ENCODE measurements at places on chromosomes 7 and 10.

DNA sequence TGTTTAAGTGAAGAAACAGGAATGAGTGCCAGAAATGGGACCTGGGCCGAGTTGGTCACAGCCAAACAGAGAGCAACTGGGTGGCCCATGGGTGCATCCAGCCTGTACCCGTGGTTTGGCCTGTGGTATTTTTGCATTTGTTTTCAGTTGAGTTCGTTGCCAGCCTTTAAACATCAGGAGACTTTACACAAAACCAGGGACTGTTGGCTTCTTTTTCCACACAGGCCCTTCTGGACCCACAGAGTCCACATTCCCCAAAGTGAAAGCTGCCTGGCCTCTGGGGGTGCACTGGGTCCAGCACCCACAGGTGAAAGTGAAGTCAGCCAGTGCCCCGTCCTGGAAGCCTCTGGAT lies 54.1 kb upstream of the TNS3 start:
- DNase-seq, result no peak

GRCh38 chr7:35967366-35968139 lies 166.7 kb downstream of the SEPTIN7 start:
- DNase-seq, result no peak

DNA sequence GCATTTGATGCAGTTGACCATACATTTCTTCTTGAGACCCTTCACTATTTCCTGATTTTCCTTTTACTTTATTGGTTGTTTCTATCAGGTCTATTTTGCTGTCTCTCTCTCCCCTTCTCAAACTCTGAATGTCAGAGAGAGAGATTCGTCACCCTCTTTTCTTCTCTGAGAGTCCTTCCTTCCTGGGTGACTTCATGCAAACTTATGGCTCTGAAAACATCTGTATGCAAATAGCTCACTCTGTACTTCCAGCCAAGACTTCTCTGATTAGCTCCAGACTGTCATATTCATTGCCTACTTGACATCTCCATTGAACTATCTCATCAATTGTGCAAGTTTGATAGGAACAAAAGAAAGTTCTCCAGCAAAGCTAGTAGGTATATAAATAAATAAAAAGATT lies 191.7 kb upstream of the KLF6 start:
- DNase-seq, result no peak

GRCh38 chr7:39357648-39358047 lies 208.6 kb upstream of the YAE1 start:
- peak; percentile 9 for DNase-seq

DNA sequence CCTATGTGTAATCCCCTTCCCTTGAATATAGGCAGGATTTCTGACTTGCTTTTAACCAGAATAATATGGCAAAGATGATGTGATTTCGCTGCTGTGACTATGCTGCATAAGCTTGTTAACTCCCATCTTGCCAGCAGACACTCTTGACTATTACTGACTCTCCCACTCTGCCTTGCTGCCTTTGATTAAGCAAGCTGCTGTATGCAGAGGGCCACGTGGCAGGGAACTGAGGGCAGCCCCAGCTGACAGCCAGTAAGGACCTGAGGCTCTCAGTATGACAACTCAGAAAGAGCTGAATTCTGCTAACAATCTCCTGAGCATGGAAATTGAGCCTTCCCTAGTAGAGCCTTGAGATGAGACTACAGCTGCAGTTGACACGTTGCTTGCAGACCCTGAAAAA lies 279.4 kb upstream of the CACNA2D1 start:
- no peak for DNase-seq

DNA sequence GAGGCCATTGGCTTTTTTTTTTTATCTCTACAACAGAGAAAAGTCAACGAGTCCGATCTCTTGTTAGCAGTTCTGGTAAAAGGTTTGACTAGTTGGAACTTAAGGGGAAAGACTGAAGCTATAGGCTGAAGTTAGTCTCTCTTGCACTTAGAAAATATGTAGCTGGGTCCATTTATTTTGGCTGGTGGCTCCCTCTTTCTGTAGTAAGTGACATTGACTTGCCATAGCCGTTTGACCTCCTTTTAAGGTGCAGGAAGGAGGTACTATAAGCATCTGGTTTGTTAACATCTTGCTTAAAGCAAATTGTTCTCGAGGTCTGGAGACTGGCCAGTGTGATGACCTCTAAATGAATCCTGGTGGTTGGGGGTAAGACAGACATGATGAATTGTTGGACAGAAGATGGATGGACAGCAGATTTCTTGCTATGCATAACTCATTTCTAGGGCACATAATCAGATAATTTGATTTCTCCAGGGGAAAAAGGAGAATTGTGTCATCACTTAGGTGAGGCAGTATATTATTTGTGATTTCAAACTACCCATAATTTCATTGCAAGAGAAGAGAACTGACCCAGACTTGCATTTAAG lies 356.3 kb upstream of the GALNT17 start:
- DNase-seq, result no peak

DNA sequence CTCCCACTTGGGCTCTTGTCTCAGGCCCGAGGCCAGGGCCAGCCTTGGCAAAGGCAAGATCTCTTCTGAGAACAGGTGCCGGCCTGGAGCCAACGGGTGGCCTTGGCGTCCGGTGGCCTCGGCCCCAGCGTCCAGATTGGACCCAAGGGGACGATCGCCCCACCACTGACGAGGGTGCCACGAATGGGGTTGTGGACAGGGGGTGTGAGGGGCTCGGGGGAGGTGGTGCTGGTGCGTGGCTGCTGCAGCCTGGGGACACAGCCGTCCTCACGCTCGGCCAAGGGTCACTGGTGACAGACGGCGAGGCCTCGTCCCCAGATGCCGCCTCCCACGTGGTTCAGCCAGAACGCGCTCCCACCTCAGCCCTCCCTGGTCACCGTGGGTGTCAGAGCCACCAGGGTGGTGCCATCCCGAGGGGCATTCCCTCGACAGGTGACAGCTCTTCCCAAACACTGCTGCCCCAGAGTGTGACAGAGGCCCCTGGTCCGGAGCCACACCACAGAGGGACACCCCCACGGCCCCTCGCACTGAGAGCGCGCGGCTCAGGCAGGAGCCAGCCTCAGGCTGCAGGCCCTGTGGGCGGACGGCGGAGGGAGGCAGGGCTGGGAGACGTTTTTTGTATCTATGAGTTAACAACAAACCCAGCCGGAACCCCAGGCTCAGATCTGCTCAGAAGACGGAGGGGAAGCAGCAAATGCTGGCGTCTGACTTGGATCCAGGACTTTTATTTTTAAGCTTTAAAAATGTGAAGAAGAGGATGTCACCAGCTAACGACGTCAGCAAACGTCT lies 18.5 kb upstream of the CFAP46 start:
- no peak for DNase-seq

GRCh38 chr10:106498675-106499074 lies 665.8 kb downstream of the SORCS1 start:
- DNase-seq, result no peak

- DNase-seq, result peak; percentile 18
These were observed 591 bp downstream of the UBE2H start for GRCh38 chr7:129952086-129952652.

- no peak for DNase-seq
These were observed 5.2 kb upstream of the CUBN start for GRCh38 chr10:17134737-17135260.

GRCh38 chr10:50315424-50315823 lies 64.1 kb upstream of the ASAH2 start:
- no peak for DNase-seq

DNA sequence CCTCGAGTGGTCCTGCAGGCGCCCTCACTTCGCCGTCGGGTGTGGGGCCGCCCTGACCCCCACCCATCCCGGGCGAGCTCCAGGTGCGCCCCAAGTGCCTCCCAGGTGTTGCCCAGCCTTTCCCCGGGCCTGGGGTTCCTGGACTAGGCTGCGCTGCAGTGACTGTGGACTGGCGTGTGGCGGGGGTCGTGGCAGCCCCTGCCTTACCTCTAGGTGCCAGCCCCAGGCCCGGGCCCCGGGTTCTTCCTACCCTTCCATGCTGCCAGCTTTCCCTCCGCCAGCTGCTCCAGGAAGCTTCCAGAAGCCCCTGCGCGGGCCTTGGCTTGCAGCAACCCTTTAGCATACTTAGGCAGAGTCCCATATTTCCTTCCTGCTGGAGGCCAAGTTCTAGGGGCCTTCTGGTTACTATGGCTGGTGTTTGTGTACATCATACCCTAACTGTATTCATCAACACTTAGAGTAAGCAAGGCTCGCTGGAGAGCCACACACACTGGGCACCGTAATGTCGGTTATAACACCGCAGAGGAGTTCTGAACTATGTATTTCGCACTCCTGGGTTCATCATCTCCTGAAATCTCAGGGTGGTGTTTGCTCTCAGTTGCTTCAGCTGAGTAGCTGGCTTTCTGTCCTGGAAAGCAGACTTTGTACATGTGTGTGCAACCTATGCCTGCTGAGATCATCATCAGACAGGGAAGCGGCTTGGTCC lies 471 bp downstream of the MGMT start:
- DNase-seq, result no peak

GRCh38 chr7:148398844-148399365 lies 191.7 kb upstream of the C7orf33 start:
- no peak for DNase-seq

DNA sequence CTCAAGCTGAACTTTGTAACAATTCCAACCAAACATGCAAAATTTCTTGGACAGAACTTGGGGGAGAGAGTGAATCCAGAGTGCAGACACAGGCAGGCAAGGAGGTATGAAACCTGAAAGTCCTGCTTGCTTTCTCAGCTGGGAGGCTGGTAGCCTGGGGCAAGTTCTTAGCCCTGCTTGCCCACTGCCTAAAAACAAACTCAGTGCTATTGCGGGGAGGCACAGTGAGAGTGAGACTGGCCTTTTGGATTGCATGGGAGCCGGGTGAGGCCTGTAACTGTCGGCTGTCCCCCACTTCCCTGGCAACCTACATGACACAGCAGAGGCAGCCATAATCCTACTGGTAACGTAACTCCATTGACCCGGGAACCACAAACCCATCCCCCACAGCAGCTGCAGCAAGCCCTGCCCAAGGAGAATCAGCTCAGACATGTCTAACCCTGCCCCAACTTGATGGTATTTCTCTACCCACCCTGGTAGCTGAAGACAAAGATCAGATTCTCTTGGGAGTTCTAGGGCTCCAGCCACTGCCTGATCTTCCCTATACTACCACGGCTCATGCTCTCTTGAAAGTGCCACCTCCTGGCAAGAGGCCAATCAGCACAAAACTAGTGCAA lies 663.6 kb downstream of the GRM8 start:
- no peak for DNase-seq

DNA sequence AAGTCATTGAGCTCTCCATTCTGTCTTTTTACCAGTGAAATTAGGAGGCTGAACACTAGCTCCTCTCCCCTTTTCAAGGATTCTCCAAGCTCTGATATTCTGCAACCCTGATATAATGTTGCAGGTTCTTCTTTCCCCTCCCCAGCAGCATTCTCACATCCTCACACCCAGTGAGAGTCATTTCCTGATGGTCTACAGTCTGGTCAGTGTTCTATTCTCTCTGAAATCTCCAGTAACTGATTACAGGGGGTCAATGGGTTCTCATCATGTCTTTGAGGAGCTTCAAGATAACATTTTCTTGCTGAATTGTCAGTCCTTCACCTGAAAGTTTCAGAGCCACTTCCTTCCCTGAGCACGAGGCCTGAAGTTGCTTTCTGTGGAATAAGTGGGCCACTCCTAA lies 299.4 kb downstream of the PTEN start:
- no peak for DNase-seq

Data from neuronal stem cell (in vitro differentiated cells).